ENCODE measurements at places on chromosomes 13 and 19.
A peak's percentile ranks its signal among the peaks of the same experiment; 100 is the strongest.

DNA sequence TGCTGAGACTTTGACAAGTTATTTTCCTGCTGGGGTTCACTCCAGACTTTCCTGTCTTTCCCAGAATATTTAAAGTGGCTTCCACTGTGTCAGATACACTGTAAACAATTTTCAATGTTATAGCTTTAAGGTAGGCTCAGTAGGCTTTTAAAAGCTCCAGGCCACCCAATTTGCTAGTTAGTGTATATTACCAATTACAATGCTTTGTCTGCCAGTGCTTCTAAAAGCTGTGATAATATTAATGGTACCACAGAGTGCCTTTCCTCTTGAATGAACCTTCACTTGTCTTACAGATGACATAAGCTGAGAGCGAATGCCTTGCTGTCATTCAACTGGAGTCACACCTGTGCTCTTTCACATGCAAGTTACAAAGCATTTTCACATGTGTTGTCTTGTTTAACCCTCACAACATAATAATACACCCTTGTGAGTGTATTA is 239.7 kb upstream of the HTR2A start:
- DNase-seq, result no peak

DNA sequence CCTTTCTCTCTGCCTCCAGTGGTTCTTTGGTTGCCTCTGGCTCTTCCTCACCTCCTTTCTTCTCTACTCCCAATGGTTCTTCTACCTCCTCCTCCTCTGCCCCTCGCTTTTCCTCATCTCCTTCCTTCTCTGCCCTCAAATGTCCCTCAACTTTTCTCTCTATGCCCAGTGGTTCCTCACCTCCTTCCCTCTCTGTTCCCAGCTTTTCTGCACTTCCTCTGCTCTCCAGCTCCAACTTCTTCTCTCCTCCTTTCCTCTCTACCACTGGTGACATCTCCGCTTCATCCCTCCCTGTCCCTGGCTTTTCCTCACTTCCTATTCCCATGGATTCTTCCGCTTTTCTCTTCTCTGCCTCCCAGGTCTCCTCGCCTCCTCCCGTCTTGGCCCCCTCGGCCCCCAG is 7.8 kb downstream of the PALM3 start:
- no peak for DNase-seq

DNA sequence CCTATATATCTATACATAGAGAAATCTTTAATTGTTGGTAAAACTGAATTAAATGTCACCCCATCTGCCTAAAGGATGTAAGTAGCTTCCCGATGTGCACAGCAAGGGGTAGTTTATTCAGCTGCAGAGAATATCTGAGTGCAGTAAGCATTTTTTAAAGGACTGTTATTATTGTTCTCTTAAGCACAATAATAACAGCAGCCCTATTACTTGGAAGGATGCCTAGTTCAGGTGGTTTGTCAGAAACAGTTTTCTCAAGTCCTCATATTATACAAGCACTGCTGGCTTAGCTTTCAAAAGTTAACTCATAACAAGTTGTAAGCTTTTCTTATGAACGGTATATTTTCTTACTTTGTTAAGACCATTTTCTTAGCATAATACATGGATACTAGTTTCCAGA is 142.6 kb downstream of the CRYL1 start:
- no peak for DNase-seq

GRCh38 chr19:47057328-47057727 is 8.9 kb upstream of the TMEM160 start:
- DNase-seq, result no peak

- no peak for DNase-seq
Observed at GRCh38 chr13:111114362-111115060, 599 bp upstream of the ARHGEF7 start.

- no peak for DNase-seq
Observed at GRCh38 chr13:52744842-52745375, 5.3 kb upstream of the CNMD start.

DNA sequence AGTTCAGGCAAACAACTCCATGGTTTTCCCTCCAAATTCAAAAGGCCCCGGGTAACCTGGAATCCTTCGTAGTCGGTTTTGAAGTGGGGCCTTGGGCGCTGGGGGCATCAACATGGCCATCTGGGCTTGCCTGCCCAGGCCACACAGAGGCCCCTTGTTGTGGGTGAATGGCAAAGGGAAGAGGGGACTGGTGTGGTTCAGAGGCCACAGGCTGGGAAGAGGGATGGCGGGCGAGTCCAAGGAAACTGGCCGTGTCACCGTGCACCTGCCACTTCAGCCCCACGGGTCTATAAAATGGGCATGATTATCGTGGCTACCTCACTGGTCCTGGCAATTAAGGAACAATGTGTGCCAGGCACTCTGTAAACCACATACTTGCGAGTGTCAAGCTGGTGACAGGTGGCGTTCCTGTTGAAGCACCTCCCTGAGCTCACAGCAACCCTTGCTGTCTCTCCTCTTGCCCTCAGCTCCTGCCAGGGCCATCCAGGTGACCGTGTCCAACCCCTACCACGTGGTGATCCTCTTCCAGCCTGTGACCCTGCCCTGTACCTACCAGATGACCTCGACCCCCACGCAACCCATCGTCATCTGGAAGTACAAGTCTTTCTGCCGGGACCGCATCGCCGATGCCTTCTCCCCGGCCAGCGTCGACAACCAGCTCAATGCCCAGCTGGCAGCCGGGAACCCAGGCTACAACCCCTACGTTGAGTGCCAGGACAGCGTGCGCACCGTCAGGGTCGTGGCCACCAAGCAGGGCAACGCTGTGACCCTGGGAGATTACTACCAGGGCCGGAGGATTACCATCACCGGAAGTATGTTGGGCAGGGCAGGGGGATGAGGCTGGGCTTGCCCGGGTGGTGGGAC is 1.3 kb downstream of the LSR start:
- DNase-seq, result no peak

DNA sequence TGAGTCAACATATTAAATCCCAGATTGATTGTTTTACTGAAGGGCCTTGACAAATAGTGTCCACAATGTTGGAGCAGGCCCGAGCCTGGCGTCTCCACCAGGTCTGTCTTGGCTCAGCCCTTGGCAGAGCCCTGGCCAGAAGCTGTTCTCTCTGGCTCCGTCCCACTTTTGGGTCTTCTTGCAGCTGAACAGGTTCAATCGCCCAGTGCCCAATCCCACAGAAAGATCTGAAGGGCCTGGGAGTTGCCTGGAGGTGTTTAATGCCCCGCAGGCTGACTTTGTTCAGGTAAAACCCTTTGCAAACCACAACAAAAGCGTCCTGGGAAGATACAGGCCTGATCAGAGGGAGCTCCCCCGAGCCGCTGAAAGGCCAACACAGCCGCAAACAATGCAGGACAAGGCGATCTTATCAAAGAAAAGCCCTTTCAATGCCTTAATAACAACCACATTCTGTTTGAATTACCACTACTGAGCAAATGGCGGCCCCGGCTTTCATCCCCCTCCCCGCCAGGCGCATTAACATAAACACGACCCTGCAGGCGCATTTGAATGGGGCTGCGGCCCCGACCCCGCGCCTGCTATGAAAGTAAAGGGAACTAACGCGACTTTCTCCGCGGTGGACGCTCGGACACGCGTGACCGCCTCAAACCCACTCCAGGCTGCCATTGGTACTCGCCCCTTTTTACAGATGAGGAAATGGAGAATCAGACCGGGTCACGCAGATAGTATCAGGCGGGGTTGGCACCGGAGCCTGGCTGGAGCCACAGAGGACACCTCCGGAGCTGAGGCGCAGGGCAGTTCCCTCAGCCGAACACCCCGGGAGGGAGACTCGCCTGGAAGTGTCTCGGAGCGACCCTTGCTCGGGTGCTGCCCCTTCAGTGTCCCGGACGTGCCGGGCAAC is 3.1 kb downstream of the CDX2 start:
- DNase-seq, result no peak

- DNase-seq, result peak; percentile 54
Observed at GRCh38 chr19:10603084-10603872, 16.2 kb upstream of the AP1M2 start.

DNA sequence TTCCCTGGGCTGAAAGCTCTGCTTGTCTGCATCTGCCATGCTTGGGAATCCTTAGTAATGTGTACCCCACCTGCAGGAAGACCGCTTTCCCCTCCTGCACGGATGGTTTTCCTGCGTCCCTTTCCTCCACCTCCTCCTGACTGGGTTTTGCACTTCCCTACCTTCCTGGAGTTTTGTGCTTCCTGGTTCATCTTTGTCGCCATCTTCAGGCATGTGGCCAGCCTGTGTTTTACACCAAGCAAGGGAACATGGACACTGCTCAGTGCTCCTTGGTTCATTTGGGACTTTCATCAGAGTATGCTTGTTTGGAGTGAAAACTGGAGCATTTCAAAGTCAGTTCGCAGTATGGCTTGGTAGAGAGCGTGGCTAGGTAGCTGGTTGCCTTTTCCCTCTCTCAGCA is 30.7 kb downstream of the ERICH6B start:
- no peak for DNase-seq

DNA sequence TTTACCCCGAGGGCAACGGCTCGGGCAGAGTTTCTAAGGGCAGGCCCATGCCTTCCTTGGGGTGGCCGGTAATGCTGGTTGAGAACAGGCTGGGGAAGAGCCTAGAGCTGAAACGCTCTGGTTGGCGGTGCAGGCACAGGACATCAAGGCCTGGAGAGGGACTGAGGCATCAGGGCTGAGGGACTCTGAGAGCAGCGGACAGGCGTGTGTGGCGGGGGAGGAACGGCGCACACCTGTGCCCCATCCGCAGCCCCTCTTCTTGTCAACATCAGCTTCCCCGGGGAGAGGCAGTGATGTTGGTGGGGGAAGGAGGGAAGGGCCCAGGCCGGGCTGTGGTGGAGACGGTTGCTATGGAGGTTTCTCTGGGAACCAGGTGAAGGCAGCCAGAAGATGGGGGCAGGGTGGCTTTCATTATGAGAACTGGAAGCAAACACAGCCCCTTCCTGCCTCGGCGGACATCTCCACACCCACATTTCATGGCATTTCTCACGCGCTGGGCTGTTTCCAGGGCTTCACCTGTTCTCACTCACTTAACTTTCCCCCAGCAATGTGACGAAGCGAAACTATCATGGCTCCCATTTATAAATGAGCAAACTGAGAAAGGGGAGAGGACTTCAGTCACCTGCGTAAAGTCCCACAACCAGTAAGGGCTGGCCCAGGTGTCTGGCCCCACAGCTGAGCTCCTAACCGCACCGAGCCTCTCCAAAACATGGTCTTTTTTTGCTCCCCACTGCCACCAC is 8.2 kb upstream of the ATF5 start:
- no peak for DNase-seq

DNA sequence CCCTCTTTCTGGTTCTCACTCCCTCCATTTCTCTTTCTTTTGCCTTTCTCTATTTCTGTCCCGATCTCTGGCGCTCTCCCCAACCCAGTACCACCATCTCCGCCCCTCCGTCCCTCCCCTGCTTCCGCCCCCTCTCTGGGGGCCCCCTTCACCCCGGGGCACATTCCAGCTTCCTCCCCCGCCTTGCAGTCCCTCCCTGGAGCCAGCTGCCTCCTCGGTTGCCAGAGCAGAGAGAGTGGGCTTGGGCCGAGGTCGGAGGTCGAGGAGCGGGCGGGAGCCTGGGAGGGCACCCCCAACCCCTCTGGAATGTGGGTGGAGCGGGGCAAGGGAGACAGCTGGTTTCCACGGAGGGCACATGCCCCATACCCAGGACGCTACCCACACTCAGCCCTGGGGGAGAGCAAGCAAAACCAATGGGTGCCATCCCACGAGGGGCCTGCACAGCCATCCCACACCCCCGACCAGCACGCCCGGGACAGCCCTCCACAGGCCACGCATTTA is 6.5 kb upstream of the CIRBP start:
- no peak for DNase-seq

- no peak for DNase-seq
Observed at GRCh38 chr19:6616011-6616410, 25.1 kb upstream of the CD70 start.

- no peak for DNase-seq
Observed at GRCh38 chr13:94329277-94329676, 150.2 kb downstream of the DCT start.

- DNase-seq, result no peak
Observed at GRCh38 chr13:41398494-41399170, 58.7 kb upstream of the RGCC start.

DNA sequence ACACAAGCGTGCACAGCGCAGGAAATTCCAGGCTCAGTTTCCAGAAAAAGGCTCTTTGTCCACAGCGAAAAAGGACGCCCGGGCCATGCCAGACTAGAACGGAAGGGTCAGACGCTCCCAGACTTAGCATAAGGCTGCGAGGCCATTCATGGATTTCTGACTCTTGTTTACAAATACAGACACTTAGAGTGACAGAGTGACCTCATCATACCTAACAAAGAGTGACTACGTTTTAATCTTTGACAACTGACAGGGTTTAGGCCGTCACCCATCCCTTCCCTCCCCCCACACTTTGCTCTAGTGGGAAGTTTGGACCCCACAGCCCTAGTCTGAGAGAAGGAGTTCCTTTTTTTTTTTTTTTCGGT is 418 bp upstream of the ZNF709 start:
- DNase-seq, result no peak

DNA sequence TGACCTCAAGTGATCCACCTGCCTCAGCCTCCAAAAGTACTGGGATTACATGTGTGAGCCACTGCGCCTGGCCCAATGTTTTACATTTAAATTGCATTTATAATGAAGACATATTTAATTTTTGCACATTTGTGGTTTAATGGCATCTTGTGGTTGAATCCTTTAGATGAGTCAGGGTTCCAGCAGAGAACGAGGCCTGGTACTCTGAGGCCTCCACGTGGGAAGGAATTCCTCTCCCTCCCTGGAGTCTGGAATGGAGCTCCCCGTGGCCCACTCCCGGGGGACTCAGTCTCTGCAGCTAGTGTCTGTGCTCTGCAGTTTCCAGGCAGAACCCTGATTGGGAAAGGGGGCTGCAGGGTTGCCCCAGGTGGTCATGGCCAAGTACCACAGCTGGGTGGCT is 24.2 kb downstream of the ZFR2 start:
- DNase-seq, result no peak

DNA sequence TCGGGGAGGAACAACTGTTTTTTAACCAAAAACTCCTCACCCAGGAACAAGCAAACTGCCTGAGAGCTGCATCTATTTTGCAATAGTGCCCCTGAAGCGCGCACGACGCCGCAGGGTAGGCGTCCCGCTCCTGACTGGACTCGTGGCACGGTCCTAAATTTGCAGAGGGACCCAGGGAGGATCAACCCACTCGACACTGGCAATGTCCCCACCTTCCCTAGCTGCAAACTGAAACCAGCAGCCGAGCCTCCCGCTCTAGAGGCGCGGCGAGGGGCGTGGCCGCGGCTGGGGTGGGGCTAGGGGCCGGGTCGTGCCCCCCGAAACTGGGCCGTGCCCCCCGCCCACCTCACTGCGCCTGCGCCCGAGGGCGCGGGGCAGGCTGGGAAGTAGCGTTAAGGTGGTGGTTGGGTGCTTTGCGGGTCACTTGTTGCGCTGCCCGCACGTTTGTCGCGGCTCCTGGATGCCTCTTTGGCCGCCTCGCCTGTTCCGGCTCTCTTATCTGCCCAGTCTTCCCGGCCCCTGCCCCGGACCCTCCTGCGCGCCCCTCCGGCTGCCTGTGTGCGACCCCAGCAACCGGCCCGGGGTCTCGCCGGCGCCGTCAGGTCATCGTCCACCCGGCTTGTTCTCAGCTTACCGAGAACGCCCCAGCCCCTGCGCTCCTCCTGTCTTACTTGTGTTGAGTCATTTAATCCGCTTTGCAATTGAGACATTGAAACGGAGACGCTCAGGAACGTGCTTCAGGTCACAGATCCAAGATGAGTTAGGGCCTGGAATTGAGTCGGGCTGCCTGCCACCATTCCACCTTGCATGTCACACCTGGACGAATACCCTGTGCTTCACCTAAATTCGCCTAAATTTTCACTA is 37.9 kb upstream of the LSM14A start:
- peak; percentile 85 for DNase-seq

- DNase-seq, result no peak
Observed at GRCh38 chr13:97727991-97728390, 225.5 kb upstream of the IPO5 start.

GRCh38 chr19:39246951-39247669 is 1.5 kb downstream of the IFNL4 start:
- DNase-seq, result no peak

GRCh38 chr13:29887686-29888085 is 37.3 kb upstream of the UBL3 start:
- DNase-seq, result no peak

Data from activated T-helper 1 cell treated with anti-CD3 and anti-CD28 coated beads, Interleukin-2, amount 50 U/mL, for 16 hours (primary cell).